ENCODE measurements at places on chromosomes 2 and 18. TPM values are rescaled to one million over a fixed set of nuclear protein-coding genes. Genes with fewer than 3 reads are reported as not detected.

DTNA gene
- total RNA-seq, result 17.2 TPM

STAT4 gene
- total RNA-seq, result 0.55 TPM

OTOF gene
- 0.66 TPM for total RNA-seq

E2F6 gene
- total RNA-seq, result 13.8 TPM

CLEC4F gene
- total RNA-seq, result not detected

PRKAG3 gene
- total RNA-seq, result not detected

DYNAP gene
- total RNA-seq, result not detected

SKOR2 gene
- not detected for total RNA-seq

RTTN gene
- 18.0 TPM for total RNA-seq

HTR2B gene
- 19.3 TPM for total RNA-seq
